CD4-positive, alpha-beta memory T cell (primary cell): ENCODE measurements at places on chromosomes 4 and X.

DNA sequence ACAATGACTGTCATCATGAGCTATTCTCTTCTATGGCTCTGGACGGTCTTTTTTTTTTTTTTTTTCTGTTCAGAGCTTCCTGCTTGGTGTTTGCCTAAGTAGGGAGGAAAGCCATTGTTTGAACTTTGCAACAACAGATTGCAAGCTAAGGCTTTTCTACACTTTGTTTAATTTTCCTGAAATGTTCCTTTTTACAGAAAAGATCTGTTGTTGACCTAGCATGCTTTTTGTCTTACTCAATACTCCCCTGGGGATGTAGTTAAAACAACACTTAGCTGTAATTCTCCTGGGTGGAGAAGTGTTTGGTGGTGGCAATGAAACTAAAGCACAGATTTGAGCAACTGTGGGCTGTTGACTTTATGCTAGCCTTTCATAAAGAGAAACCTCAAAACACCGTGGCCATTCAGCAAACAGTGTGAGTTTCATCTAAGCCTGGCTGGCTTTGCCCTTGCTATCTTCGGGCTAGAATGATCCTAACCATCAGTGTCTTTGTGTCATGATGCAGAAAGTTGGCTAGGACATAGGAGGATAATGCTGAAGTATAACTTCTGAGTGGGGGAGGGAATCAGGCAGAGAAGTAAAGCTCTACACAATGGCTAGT, 110.5 kb downstream of the ANXA3 start:
- DNase-seq: no peak

DNA sequence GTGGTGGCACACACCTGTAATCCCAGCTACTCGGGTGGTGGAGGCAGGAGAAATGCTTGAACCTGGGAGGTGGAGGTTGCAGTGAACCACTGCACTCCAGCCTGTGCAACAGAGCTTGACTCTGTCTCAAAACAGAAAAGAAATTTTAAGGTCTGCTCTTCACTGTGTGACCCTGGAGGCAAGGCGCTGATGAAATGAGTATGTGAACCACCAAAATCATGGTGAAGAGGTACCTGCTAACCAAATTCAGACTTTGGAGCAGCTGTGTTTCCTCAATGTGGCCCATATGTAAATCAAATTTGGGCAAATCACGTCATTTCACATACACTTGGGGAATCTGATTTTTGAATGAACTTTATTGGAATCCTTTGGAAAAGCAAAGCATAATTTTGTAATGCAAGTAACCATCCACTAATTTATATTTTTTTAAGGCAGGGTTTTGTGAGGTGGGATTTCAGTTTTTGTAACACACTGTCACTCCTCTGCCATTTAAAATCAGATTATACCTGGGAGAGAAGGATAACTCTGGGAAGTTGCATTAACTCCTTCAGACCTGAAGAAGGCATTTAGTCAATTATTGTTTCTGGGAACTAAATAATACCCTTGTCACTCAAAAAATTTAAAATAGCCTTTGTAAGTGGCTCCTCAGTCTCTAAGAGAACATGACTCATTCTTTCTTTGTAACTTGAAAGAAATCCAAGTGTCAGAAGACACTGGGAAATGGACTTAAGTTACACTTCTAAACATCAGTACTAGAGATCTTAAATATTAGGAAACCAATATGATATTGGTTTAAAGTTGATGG, 24.0 kb downstream of the DOCK11 start:
- DNase-seq: no peak

DNA sequence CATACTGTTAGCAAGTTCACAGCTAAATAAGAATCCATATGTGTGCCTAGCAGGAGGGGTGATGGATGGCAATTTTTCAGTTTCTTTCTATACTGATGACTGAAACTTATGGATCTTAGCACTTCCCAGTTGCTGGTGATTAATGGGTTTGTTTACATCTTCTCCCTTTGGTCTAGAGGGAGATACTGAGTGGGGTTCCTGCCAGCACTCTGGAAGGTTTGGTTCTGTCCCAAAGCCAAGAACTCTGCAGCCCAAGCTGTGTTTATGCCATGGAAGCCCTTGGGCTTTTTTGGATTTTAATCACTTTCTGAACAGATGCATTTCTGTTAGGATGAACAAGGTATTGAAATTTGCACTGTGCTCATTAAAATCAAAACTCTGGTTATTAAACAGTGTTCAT, 43.5 kb downstream of the DDIT4L start:
- no peak for DNase-seq

GRCh38 chr4:173834151-173834550, 304.1 kb upstream of the HAND2 start:
- no peak for DNase-seq

- no peak for DNase-seq
Measured at GRCh38 chr4:14449308-14449707, 553.0 kb upstream of the CPEB2 start.

DNA sequence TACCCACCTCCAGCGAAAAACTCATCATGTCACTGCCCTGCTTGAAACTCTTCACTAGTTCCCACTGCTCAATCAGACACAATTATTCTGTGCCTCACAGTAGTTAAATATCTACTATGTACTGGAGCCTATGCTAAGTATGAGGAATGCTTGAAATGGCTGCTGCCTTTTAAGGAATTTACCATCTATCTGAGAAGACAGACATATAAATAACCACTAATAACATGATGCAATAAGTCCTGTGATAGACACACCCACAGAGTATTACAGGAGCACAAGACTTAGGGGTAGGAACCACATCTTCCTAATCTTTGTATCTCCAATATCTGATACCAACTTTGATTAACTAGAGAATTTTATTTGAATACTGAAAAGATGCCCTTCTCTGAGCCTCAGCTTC, 21.1 kb downstream of the SLC25A53 start:
- no peak for DNase-seq
